Activated CD8-positive, alpha-beta memory T cell treated with anti-CD3 and anti-CD28 coated beads, Interleukin-2, amount 10 ng/mL, durations not matched to agents 7 days and 5 days (primary cell): ENCODE measurements at places on chromosomes 6 and 20. TPM values are rescaled to one million over a fixed set of nuclear protein-coding genes. Genes with fewer than 3 reads are reported as not detected.

Gene PGK2
- total RNA-seq, result not detected

Gene BPIFB2
- total RNA-seq, result not detected

Gene TBXT
- not detected for total RNA-seq

Gene AFDN
- 38.7 TPM for total RNA-seq

Gene ADAT2
- total RNA-seq, result 22.1 TPM

Gene FAM209B
- 1.3 TPM for total RNA-seq

Gene PCK1
- not detected for total RNA-seq

Gene PCIF1
- 52.3 TPM for total RNA-seq

Gene DEFB132
- not detected for total RNA-seq

Gene JAG1
- 0.54 TPM for total RNA-seq
